Stimulated activated CD4-positive, alpha-beta T cell treated with anti-CD3 and anti-CD28 coated beads, Interleukin-15, amount 100 ng/mL, for 1 hour (primary cell): ENCODE measurements at places on chromosomes 11 and 22.

GRCh38 chr11:109424901-109425300, 2.9 kb downstream of the C11orf87 start:
- DNase-seq, result no peak

- no peak for DNase-seq
Observed at GRCh38 chr11:20159466-20160381, 551 bp downstream of the DBX1 start.

DNA sequence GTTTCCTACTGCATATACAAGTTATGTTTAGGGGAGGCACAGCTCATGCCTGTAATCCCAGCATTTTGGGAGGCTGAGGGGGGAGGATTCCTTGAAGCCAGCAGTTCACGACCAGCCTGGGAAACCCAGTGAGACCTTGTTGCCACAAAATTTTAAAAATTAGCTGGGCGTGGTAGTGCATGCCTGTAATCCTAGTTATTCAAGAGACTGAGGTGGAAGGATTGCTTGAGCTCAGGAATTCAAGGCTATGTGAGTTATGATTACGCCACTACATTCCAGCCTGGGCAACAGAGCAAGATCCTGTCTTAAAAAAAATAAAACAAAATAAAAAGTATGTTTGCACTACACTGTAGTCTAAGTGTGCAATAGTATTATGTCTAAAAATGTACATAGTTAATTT, 108.8 kb upstream of the TEAD1 start:
- DNase-seq, result no peak

GRCh38 chr22:45065726-45066125, 55.9 kb upstream of the PHF21B start:
- DNase-seq, result no peak

GRCh38 chr22:42978453-42979103, 36.4 kb downstream of the PACSIN2 start:
- no peak for DNase-seq

DNA sequence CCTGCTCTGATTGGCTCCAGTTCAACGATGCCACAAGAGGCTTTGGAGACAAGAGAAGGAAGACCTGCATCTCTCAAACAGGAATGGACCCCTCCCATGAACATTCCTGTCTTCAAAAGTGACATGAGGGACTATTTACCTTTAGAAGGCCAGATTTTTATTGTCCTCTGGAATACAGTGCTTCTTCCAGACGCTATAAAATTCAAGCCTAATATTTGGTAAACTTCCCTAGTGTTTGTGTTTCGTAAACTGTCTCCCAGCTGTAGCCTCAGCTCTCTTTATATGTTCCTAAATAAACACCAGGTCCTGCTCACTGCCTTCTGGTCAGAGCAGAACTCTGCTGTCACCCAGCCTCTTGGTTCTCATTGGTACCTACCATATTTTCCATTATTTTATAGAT, 157.8 kb downstream of the CCDC34 start:
- DNase-seq, result no peak

GRCh38 chr11:61152816-61153592, 8.2 kb downstream of the VPS37C start:
- no peak for DNase-seq

DNA sequence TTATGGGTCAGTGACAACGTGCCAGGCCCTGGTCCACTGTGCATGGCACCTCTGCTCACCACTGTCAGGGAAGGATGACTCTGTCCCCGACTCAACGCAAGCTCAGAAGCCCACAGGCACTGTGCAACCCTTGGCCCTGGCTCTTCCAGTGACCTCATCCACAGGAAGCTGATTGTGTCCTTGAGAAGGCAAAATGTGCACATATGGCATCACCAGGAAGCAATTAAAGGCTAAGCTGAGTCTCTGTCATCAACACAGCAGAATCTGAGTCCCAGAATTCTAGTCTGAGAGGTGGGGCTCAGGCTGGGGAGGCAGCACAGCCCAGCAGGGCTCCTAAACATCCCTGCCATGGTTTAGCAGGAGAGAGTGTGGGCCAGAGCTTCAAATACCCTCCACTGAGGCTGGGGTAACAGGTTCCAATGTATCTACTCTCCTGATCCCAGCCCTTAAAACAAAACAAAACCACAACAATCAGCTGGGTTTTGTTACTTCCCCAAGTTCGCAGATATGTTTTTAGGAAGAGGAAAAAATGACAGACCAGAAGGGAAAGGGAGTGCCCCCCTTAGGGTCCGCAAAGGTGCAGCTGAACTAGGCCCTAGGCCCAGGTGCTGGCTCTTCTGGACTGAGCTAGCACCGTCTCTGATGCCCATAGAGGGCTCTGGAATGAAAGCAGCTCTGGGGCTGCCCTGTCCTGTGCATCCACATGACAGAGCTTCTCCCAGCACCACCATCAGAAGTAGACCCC, 33.5 kb upstream of the GNAZ start:
- no peak for DNase-seq

GRCh38 chr11:11480971-11481370, 127.9 kb upstream of the CSNK2A3 start:
- DNase-seq, result no peak

DNA sequence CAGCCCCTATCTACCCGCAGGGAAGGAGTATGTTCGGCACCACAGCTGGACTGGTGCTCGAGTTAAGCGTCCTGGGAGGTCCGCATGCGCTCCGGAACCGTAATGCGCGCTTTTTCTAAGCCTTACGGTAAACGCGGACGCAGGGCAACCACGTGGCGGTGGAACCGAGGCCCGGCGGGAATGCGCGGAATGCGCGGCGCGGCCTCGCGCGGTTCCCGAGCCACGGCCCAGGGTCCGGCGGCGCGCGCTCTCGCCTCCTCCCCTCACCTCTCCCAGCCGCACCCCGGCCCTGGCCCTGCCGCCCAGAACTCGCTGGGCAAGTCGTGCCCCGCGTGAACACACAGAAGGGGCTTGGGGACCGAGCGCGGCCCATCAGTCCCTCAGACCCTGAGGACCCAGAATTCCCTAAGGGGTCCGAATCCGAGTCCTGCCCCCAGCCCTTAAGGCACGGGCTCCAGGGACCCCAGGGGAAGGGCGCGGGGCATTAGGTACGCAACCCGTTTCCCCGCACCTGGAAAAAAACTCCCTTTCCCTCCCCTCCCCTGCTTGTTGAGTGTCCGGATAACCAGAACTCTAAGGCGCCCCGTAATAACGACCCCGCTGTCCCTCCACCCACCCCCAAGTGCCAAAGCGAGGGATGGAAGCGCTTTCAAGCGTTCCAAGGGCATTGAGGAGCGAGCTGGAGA, 4.3 kb upstream of the CCND1 start:
- no peak for DNase-seq

- DNase-seq, result no peak
Observed at GRCh38 chr11:126809514-126810289, 190.9 kb downstream of the KIRREL3 start.

DNA sequence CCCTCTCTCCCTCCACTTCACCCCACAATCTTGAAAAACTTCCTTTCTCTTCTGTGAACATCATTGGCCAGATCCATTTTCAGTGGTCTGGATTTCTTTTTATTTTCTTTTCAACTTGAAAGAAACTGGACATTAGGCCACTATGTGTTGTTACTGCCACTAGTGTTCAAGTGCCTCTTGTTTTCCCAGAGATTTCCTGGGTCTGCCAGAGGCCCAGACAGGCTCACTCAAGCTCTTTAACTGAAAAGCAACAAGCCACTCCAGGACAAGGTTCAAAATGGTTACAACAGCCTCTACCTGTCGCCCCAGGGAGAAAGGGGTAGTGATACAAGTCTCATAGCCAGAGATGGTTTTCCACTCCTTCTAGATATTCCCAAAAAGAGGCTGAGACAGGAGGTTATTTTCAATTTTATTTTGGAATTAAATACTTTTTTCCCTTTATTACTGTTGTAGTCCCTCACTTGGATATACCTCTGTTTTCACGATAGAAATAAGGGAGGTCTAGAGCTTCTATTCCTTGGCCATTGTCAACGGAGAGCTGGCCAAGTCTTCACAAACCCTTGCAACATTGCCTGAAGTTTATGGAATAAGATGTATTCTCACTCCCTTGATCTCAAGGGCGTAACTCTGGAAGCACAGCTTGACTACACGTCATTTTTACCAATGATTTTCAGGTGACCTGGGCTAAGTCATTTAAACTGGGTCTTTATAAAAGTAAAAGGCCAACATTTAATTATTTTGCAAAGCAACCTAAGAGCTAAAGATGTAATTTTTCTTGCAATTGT, 92.3 kb downstream of the CD44 start:
- DNase-seq, result no peak

DNA sequence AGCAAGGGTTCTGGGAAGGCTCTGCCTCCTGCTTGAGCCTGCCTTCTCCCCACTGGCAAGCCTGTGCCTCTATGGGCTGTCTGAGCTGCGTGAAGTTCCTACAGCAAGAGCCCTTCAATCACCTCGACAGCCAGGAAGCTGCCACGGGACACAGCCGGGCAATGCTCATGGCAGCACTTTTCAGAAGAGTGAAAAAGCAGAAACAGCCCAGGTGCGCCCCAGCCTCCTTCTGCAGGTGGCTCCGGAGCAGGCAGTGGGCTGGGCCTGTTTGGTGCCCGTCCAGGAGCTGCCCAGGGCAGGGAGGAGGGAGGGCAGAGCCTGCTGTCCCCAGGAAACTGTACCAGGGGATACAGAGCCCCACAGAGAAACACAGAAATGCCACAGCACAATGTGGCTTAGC, 24.6 kb upstream of the COMT start:
- DNase-seq, result no peak

- no peak for DNase-seq
Observed at GRCh38 chr11:83409476-83409875, 123.3 kb upstream of the CCDC90B start.

DNA sequence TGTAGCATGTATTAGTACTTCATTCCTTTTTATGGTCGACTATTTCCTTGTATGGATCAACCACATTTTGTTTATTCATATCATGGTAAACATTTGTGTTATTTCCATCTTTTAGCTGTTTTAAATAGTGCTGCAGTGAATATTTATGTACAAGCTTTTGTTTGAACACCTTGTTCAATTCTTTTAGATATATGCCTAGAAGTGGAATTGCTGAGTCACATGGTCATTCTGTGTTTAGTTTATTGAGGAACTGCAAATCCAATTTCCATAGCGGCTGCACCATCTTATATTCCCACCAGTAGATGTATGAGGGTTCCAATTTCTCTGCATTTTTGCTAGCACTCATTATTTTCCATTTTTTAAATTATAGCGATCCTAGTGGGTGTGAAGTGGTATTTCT, 61.5 kb upstream of the GRK2 start:
- no peak for DNase-seq

DNA sequence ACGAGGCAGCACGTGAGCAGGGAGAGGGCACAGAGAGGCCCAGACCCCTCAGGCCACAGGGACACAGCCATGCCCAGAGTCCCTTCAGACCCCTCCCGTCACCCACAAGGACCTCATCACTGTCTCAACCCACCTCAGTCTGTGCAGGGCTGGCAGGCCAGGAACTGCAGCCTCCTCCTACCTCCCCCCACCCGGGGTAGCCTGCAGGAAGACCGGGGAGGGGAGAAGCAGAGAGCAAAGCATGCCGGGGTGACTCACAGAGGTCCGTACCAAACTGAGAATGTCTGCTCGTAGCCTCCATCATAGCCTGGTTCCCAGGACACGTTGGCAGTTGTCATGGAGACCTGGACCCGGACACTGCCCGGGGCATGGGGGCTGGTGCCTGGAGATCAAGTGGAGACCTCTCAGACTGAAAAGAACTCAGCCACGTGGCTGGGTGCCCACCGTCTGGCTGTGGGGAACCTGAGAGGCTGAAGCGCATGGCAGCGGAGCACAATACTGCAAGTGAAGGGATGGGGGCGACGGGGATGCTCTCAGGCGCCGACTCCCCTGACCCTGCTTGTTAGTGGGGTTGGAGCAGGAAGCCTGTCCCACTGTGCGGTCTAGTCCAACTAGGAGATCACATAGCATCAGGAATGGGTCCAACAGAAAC, 27.2 kb downstream of the IGSF9B start:
- no peak for DNase-seq

DNA sequence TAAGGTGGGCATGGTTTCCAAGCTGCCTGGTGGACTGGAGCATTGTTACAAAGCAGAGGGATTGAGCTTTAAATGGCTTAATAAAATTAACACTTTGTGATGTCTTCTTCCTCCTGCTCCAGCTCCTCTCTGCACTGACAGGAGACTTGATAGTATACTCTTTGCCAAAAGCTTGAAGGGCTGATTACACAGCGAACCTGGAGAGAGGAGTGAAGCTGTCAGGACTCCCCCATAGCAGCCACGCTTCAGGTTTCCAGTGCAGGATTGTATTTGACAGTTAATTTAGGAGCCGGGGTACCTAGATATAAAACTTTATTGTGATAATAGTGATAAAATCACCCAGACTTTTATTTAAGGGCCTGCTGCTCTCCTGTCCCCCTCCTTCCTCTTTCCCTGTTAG, 50.0 kb downstream of the TRIM44 start:
- no peak for DNase-seq
